Panc1 (cell line): ENCODE measurements at places on chromosomes 11 and 22. TPM values are rescaled to one million over a fixed set of nuclear protein-coding genes. Genes with fewer than 3 reads are reported as not detected.

The OR8D4 gene
- not detected for total RNA-seq

The TSKU gene
- total RNA-seq = 31.4 TPM

The EMID1 gene
- 1.1 TPM for total RNA-seq

- peak; percentile 64 for DNase-seq
Observed at GRCh38 chr11:27201454-27202302, 161.1 kb downstream of the BBOX1 start.

- no peak for DNase-seq
Observed at GRCh38 chr11:95556011-95556341, 233.6 kb downstream of the FAM76B start.

GRCh38 chr11:76424379-76424778 is 20.4 kb upstream of the EMSY start:
- DNase-seq = no peak

GRCh38 chr11:86519064-86519911 is 144.6 kb downstream of the CCDC81 start:
- no peak for DNase-seq
